ENCODE measurements at places on chromosomes 2 and 18. TPM values are rescaled to one million over a fixed set of nuclear protein-coding genes. Genes with fewer than 3 reads are reported as not detected.

- H3K36me3 ChIP-seq = no peaks in the 10 kb centered on the region
- H3K4me1 ChIP-seq = no peaks in the 10 kb centered on the region
- H3K4me3 ChIP-seq = no peak overlapping the region
- no peak overlapping the region for H3K27ac ChIP-seq
- peak; percentile 44 for DNase-seq
- H3K27me3 ChIP-seq = no peaks in the 10 kb centered on the region
These were observed 215.6 kb upstream of the MAP2 start for GRCh38 chr2:209208211-209208610.

DNA sequence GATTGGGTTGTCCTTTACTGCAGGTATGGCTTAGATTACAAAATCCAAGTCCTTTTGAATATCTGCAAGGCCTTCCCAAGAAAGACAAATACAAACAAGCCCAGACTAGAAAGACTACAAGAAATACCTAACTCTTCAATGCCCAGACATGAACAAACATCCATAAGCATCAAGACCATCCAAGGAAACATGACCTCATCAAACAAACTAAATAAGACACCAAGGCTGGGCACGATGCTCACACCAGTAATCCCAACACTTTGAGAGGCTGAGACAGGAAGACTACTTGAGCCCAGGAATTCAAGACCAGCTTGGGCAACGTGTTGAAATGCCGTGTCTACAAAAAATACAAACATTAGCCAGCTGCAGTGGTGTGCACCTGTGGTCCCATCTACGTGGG is 31.7 kb downstream of the MAP4K3 start:
- peaks cover 13% of the 10 kb centered on the region for H3K4me1 ChIP-seq
- H3K27me3 ChIP-seq = no peaks in the 10 kb centered on the region
- H3K4me3 ChIP-seq = no peak overlapping the region
- no peak overlapping the region for H3K27ac ChIP-seq
- no peaks in the 10 kb centered on the region for H3K36me3 ChIP-seq

DNA sequence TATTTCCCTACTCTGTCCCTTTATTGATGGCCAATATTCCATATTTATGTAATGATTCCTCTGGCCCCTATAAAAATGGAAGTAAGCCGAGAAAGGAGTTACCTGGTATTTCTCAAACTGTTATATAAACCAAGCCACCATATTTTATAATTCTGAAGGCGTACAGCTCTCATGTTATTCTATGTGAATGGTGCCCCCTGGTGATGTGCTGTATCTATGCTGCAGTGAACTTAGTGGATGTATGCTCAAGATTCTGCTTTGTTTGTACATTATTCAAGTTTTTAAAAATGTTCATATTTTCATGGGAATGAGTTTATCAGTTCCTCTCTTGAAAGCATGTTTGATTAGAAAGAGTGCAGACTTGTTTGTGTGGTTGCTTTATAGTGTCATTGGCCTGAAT is 194.5 kb upstream of the LRRTM1 start:
- DNase-seq = peak; percentile 37

DNA sequence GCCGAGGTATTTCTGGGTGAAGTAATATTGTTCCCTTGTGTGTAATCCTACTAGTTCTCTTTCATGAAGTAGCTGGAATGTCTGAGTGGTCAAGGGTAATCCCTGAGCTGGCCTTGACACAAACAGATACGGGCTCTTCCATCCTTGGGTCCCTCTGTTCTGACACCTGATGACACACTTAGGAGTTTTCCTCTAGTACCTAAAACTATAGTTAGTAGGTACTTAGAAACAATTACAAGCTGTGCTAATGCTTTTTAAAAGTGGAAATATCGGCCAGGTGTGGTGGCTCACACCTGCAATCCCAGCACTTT is 59.2 kb upstream of the IL1R1 start:
- no peak overlapping the region for H3K4me3 ChIP-seq
- no peaks in the 10 kb centered on the region for H3K4me1 ChIP-seq
- DNase-seq = no peak
- no peaks in the 10 kb centered on the region for H3K36me3 ChIP-seq
- H3K27me3 ChIP-seq = no peaks in the 10 kb centered on the region

- H3K27ac ChIP-seq = no peak overlapping the region
- no peak for DNase-seq
- no peaks in the 10 kb centered on the region for H3K36me3 ChIP-seq
- no peaks in the 10 kb centered on the region for H3K27me3 ChIP-seq
These were observed 172.5 kb upstream of the KLF7 start for GRCh38 chr2:207338220-207338607.

DNA sequence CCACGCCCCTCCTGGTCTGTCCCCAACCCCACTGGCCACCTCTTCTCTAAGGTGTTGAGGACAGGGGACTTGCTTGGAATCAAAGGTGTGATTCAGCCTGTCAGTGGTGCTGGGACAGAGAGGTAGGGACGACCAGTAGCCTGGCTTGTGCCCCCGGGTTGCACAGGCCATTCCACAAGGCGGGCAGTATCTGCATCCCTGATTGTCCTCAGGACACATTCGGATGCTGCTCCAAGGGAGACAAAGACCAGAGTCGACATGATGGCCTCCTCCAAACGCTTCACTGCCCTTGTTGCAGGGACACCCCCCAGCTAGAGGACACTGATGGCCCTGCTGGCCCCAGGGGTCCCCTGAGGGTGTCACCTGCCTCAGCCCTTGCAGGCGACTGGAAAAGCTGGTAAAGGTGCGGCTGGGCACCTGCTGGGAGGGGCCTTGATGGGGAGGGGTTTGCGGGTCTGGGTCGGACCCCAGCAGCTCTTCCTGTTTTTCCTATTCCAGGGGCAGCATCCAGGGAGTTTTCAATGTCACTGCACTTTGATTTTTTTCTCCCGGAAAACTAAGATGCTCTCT is 98.0 kb downstream of the PTGR3 start:
- H3K4me3 ChIP-seq = no peak overlapping the region
- no peaks in the 10 kb centered on the region for H3K27me3 ChIP-seq
- no peak for DNase-seq
- H3K4me1 ChIP-seq = no peaks in the 10 kb centered on the region
- H3K27ac ChIP-seq = no peak overlapping the region

DNA sequence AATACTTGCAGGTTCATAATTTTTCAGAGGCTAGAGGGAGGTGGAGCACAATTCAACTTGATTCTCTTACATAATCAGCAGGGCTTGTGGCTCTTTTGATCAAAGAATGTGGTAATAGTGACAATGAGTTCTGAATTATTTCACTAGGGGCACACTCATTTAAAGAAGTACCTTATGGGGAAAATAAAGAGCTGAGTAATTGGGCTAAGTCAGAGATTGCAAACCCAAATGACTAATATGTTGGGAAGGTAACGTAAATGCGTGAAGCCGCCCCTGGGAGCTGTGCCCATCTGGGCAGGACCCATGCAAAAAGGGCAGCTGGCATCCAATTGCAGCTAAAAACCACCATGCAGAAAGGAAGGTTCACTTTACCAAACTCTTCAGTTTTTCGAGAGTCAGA is 35.3 kb downstream of the NCKAP5 start:
- H3K27ac ChIP-seq = no peak overlapping the region
- DNase-seq = no peak
- no peaks in the 10 kb centered on the region for H3K27me3 ChIP-seq
- no peak overlapping the region for H3K4me3 ChIP-seq

DNA sequence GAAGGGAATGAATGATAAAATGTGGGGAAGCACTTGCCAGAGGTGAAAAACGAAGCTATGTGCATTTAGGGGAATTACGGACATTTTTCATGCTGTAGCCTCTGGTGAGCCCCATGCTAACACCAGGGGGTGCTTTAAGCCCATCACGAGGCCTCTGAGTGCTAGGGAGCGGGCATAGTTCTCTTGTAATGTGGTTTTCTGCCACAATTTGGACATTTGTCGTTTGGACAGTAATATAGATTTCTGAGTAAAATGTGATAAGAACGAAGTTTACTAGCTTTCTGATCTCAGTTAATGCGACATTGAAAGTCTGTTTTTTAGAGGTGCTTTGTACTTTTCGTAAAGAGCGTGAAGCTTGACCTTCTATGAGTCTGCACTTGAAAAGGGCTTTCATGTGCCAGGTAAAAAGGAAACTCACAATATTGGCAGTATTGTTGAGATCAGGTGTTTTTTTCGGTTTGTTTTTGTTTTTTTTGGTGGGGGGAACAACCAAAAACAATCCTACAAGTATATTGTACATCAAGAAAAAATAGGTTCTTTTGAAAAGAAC is 50.6 kb downstream of the TRAF3IP1 start:
- H3K27me3 ChIP-seq = no peaks in the 10 kb centered on the region
- peak; percentile 66 for DNase-seq
- no peaks in the 10 kb centered on the region for H3K4me1 ChIP-seq
- no peak overlapping the region for H3K27ac ChIP-seq
- H3K4me3 ChIP-seq = no peak overlapping the region

DNA sequence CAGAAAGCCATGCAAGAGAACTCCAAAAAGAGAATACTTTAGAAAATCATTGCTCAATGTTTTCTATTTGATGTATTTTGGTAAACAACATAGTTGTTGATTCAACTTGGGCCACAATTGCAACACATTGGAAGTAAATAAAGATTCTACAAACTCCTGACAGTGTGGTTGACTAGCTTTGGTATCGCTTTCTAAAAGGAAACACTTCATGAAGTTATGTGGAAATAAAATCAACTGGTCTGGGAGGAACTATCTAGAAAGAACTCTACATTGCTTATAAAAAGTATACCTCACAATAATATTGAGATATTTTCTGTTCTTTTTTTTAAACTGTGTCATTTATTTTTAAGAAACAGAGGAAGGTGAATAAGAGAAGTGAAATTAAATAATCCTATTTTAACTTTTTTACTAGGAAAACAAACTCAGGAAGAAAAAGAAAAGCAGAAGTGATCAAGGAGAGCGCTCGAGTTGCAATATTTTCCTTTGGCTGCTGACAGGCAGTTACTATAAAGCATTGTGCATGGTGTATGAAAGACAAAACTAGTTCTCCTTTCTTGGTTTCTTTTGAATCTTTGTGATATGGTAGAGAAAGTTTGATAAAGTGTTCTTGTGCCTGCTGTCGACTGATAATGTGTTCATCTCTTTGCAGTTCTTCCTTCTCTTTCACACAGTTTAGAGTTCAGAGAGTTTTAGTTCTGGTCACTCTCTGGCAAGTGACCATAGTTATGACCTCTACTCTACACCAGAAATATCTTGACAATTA is 3.0 kb downstream of the DHRS9 start:
- no peak for DNase-seq
- H3K27ac ChIP-seq = no peak overlapping the region
- no peak overlapping the region for H3K4me3 ChIP-seq
- H3K4me1 ChIP-seq = no peaks in the 10 kb centered on the region
- H3K36me3 ChIP-seq = no peaks in the 10 kb centered on the region

- no peaks in the 10 kb centered on the region for H3K36me3 ChIP-seq
- no peak overlapping the region for H3K27ac ChIP-seq
- peaks cover 11% of the 10 kb centered on the region for H3K4me1 ChIP-seq
- no peak for DNase-seq
- no peak overlapping the region for H3K4me3 ChIP-seq
- H3K27me3 ChIP-seq = no peaks in the 10 kb centered on the region
These were observed 62.5 kb upstream of the LPIN2 start for GRCh38 chr18:3075491-3075890.

- H3K4me3 ChIP-seq = no peak overlapping the region
- no peaks in the 10 kb centered on the region for H3K36me3 ChIP-seq
- no peak for DNase-seq
- no peak overlapping the region for H3K27ac ChIP-seq
These were observed 120.4 kb upstream of the KLF7 start for GRCh38 chr2:207286106-207286505.

Gene AMER3
- total RNA-seq = 0.79 TPM

DNA sequence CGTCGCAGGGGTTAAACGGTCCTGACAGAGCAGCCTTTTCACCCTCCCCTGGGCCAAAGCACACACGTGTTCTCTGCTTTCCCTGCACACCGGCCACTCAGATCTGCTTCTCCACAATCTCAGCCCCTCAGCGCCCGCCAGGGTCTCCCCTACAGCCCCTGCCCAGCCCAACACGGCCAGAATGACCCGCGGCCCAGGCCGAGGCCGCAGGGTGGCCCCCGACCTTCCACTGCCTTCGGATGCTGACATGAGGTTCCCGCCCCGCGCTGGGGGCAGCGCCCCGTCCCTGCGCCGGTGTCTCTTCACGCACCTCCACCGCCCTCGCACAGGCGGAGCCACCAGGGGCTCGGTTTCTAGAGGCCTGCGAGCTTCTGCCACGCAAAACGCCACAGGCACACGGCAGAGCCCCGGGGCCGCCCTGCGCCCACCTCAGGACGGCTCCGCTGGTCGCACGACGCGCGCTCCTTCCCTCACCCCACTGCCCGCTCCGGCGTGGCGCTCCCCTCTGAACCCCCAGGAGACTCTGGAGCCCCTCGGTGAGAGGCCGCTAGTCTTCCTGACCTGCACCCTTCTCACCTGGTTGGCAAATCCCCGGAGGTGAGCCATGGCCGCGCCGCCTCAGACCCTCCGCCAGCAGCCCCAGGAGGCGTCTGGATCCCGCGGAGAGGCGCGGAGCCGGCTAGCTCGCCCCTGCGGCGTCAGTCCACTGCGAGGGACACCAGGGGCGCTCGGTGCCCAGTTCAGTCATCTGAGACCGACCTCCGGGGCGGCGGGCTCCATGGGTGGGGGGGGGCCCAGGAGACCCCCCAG is 749 bp downstream of the STK25 start:
- H3K4me3 ChIP-seq = peak overlapping the region; percentile 76
- H3K27me3 ChIP-seq = no peaks in the 10 kb centered on the region
- H3K4me1 ChIP-seq = no peaks in the 10 kb centered on the region
- DNase-seq = peak; percentile 74
- peak overlapping the region; percentile 39 for H3K27ac ChIP-seq
- no peaks in the 10 kb centered on the region for H3K36me3 ChIP-seq

GRCh38 chr18:73842795-73843394 is 304.7 kb downstream of the FBXO15 start:
- no peaks in the 10 kb centered on the region for H3K36me3 ChIP-seq
- no peak for DNase-seq
- H3K27ac ChIP-seq = no peak overlapping the region
- H3K4me1 ChIP-seq = no peaks in the 10 kb centered on the region
- no peaks in the 10 kb centered on the region for H3K27me3 ChIP-seq

- H3K27ac ChIP-seq = no peak overlapping the region
- H3K4me1 ChIP-seq = no peaks in the 10 kb centered on the region
- H3K4me3 ChIP-seq = no peak overlapping the region
- DNase-seq = no peak
- H3K36me3 ChIP-seq = no peaks in the 10 kb centered on the region
- H3K27me3 ChIP-seq = no peaks in the 10 kb centered on the region
These were observed 574.2 kb downstream of the CCDC85A start for GRCh38 chr2:56757884-56758545.

- no peaks in the 10 kb centered on the region for H3K4me1 ChIP-seq
- H3K36me3 ChIP-seq = no peaks in the 10 kb centered on the region
- no peak within 1 kb of the TSS for H3K4me3 ChIP-seq
- H3K27me3 ChIP-seq = no peaks in the 10 kb centered on the region
- H3K27ac ChIP-seq = no peak within 1 kb of the TSS
- no peak for DNase-seq
These were observed at the start of gene UGT1A7 for GRCh38 chr2:233681521-233682099. UGT1A7 (plus strand) TSS chr2:233681901; CDS start chr2:233681938, 37 bp downstream.

DNA sequence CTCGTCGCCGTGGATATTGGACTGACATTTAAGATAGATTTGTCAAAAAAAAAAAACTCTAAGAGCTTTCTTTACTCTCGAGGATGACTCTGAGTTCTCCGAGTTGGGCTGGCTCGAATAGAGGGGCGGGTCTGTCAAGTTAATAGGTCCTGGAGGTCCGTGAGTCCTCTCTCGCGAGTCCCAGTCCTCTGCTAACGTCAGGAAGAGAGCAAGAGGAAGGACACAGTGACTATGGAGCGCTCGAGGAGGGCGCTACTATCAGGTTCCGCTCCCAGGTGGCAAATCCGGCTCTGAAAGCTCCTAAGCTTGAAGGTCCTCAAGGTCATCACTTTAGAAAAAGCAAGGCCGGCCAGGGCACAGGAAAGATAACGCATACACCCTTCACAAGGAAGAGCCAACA is 404 bp upstream of the AKAIN1 start:
- H3K36me3 ChIP-seq = no peaks in the 10 kb centered on the region
- no peaks in the 10 kb centered on the region for H3K4me1 ChIP-seq
- H3K27ac ChIP-seq = no peak overlapping the region
- no peak for DNase-seq
- no peaks in the 10 kb centered on the region for H3K27me3 ChIP-seq

Gene TBR1
- total RNA-seq = 0.11 TPM

Measured in Caco-2 (cell line).